T-helper 17 cell (primary cell): ENCODE measurements at places on chromosomes 6 and 20.
A peak's percentile ranks its signal among the peaks of the same experiment; 100 is the strongest.

DNA sequence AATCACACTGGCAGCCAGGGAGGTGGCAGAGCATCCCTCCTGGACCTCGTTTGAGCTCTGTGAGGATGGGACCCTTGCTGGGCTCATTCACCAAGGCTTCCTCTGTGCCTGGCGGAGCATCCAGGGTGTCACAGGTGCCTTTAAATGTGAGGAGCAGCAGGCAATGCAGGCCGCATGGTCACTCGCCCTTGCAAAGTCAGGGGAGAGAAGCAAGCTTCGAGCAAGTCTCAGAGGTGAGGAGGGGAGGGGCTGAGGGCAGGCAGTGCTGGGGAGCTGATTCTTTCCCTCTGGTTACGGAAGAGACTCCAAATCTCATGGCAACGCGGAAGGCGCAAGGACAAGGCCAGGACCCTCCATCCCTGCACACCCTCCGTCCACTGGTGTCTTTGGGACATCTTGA lies 182.7 kb upstream of the PMEPA1 start:
- DNase-seq: no peak

- DNase-seq: no peak
Observed at GRCh38 chr20:44464514-44464913, 11.2 kb upstream of the TTPAL start.

GRCh38 chr6:168737481-168737880 lies 296.5 kb downstream of the SMOC2 start:
- no peak for DNase-seq

- DNase-seq: no peak
Observed at GRCh38 chr20:44406572-44407137, 51.2 kb downstream of the HNF4A start.

DNA sequence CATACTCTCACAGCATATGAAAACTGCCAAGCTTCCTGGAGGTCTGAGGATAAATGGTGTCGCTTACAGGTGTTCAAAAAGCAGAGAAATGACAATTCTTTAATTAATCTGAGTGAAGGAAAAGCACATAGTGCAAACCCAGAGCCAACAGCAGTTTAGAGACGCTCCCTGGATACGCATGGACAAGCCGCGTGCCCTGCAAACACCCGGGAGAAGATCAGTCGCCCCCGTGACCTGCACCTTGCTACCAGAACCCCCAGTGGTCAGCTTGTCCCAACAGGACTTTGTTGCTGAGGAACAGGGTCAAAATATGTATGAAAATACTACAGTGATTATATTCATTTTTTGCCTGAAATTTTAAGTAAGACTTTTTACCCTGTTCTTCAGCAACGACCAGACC lies 93.9 kb downstream of the PSMG4 start:
- DNase-seq: no peak

- no peak for DNase-seq
Observed at GRCh38 chr6:20574355-20574754, 40.1 kb downstream of the CDKAL1 start.

GRCh38 chr6:33620158-33620855 lies 815 bp upstream of the ITPR3 start:
- peak; percentile 22 for DNase-seq

DNA sequence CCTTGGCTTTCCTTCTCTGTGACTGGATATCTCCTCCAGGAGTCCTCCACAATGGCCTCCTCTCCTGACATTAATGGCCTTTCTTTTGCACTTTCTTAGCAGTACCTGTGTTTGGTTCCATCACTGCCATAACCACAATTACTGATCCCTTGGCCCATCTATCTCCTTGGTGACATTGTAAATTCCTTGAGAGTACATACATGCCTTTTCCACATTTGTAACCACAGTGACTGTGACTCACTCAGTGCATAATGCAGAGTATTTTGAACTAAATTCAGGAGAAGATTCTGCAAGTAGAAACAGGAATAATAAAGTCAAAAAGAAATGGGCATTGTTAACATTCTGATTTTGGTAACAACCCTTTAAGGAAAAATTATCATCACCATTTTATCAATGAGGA lies 197.2 kb upstream of the SOX4 start:
- no peak for DNase-seq

GRCh38 chr20:5662769-5663168 lies 87.4 kb upstream of the SHLD1 start:
- no peak for DNase-seq

DNA sequence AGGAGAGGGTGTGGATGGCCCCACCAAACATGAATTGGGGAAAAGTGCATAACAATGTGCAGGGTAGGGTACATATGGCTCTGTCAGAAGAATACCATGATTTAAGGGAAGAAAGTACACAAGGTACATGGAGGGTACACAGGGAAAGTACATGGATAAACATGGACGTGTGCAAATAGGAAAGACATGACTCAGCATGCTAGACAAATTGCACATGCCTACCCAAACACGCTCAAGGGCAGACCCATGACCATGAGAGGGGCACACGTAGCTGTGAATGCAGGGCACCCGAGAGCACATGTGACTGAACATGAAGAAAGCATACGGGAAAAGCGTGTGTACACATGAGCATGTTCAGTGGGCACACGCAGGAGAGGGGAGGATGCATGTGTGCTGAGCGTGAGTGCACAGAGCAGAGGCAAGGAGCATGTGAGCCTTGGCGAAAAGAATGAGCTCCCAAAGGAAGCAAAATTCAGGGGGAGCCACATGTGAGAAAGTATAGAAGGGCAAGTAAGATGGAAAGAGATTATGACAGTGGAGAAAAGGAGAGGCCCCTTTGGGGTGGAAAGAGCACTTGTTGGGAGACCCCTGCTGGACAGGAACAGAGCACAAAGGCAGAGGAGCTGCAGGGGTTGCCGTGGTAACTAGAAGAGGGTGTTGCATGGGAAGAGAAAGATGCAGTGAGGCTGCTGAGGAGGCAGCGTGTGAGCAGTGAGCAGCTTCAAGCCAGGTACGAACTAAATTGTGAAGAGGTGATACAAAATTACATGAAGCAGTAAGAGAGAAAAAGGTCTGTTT lies 17.8 kb downstream of the OR2H2 start:
- no peak for DNase-seq

- no peak for DNase-seq
Observed at GRCh38 chr6:105855433-105855832, 230.7 kb upstream of the PRDM1 start.

DNA sequence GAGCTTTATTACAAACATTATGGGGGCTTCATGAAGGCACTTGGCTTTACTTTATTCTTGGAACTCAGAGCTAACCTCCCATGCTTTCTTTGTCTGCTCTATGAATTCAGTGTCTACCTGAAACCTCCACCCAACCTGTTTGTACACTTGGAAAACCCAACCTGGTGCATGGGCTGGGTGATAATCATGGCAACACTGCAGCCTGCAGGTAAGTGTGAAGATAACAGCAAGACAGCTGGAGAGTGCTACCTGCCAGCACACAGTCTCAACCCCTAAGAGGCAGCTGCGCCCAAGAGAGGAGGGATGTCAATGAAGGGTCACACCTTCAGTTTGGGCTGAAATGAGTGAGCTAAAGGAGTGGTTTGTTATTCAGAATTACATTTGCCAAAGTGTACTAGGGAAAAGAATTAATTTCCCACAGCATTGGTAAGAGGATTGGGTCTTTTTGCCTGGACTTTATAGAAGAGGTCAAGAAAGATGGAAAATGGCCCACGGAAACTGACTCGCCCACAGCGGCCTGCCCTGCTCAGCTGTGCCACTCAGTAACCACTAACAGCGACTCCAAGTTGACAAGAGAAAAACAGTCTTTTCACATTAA lies 24.4 kb downstream of the FOXQ1 start:
- DNase-seq: no peak

DNA sequence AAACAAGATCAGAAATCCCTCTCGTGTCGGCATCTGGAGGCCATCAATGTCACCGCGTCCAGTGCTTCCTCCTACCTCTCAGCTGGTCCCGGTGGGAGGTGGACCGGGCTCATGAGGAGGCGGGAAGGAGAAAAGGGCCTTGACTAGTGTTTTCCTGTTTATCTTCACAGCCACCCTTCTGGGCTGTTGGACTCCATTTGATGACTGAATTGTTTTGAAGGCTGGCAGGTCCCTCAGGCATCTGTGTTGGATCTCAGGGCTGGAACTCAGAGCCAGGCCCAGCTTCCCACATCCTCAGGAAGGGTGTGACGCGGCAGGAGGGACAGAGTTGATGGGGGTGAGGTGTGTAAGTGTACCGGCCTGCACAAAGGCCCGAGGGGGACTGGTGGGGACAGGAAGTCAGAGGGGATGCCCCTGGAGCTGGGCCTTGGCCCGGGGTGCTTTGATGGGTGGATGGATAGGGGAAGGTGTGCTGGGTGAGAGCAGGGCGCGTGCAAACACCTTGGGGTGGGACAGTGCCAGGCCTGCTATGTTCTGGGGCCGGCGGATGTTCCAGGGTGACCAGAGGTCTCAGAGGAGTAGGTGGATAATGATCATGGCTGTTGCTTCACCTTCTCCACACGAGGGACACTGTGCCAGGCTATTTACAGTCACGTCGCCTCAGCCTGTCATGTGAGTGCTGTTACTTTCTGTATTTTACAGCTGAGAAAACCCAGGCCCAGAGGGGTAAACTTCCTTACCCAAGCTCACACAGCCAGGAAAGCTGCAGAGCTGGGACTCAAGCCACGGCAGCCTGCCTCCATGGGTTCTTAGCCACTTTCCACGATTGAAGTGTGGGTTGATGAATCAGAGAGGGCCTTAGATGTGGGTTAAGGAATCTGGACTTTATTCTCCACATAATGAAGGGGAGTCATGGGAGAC lies 17.9 kb upstream of the CHMP4B start:
- DNase-seq: no peak

GRCh38 chr6:163745536-163746400 lies 331.2 kb downstream of the QKI start:
- no peak for DNase-seq

GRCh38 chr20:35611482-35611881 lies 4.1 kb upstream of the SPAG4 start:
- DNase-seq: no peak

- DNase-seq: no peak
Observed at GRCh38 chr20:40648210-40649072, 40.6 kb downstream of the MAFB start.

DNA sequence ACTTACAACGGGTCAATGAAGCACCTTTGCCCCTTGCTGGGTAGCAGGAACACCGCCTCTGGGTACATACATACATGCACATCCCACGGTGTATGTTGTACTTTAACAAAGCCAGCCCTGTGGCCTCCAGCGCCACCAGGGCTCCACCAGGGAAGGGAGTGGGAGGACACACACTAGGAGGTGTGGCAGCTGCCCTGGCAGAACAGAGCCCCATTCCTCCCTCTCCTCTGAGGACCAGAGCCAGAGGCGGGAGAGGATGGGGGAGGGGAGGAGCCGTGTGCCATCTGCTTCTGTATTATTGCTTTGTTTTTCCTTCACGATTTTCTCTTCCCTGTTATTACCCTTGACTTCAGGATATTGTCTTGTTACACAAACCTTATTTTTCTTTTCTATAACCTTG lies 105.8 kb upstream of the TRAF3IP2 start:
- no peak for DNase-seq

DNA sequence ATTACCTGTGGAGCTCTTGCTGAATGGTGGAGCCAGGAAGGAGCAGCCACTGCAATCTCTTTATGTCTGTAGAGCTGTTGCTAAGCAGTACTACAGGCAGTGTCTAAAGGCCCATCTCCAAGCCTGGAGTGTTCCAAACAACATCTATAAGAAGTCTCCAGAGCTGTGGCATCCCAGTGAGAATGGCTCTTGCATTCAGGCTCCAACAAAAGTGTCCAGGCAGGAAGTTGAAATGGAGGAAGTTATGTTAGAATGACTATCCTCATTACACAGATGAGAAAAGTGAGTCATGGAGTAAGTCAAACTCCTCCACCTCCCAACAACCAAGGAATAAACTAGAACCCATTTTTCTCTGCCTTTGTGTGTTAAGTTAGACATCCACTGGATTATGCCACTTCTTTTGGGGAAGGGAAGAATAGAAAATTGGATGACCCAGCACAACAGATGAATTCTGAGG lies 288.5 kb upstream of the STXBP5 start:
- DNase-seq: no peak

DNA sequence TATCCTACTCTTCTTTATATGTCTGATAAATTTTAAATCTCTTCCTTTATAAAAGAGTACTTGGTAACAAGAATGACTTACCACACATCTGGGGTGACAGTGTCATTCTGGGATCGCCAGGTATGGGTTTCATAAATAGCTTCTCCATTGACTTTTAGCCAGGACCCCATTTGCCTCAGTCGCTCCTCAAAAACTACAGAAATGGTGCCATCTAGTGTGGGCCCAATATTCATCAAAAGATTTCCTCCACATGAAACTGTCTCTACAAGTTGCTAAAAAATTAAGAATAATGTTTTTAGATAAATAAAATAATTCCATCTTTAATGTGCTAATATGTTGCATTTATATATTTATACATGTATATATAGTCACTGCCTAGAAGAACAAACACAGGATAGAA lies 9.7 kb downstream of the FUCA2 start:
- no peak for DNase-seq

GRCh38 chr6:132830334-132830751 lies 16.0 kb downstream of the RPS12 start:
- DNase-seq: no peak

- no peak for DNase-seq
Observed at GRCh38 chr20:60201198-60201835, 243.1 kb downstream of the CDH26 start.

DNA sequence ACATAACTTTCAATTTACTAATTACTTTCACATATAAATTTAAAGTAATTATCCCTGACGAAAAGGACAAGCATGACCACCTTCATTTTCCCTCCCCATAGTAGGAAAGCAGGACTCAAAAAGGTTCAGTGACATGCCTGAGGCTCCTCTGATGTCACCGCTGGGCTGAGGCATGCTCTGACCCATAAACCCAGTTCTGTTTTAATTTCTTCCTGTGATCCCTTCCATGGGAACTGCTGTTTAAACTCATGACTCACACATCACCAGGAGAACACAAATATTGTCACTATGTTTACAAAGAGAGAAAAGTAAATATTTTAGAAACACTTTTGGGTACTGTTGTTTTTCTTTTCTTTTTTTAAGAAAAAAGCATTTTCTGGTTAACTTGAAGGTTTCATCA lies 38.0 kb upstream of the NR2E1 start:
- no peak for DNase-seq

DNA sequence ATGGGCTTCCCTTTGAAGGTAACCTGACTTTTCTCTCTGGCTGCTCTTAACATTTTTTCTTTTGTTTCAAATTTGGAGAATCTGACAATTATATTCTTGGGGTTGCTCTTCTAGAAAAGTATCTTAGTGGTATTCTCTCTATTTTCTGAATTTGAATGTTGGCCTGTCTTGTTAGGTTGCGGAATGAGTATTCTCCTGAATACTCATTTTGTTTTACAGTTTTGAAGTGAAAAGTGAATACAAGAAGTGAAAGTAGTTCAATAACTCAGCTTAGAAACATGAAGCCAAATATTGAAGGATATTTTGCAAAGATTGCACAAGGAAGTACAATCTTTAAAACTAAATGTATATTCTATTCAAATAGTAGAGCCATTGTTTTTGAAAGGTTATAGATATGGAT lies 120.2 kb upstream of the MAP3K4 start:
- DNase-seq: no peak

- peak; percentile 79 for DNase-seq
Observed at GRCh38 chr6:73519926-73520687, 725 bp downstream of the EEF1A1 start.
